Uterus (tissue), 4 donors: ENCODE measurements at places on chromosomes 1 and 21.

DNA sequence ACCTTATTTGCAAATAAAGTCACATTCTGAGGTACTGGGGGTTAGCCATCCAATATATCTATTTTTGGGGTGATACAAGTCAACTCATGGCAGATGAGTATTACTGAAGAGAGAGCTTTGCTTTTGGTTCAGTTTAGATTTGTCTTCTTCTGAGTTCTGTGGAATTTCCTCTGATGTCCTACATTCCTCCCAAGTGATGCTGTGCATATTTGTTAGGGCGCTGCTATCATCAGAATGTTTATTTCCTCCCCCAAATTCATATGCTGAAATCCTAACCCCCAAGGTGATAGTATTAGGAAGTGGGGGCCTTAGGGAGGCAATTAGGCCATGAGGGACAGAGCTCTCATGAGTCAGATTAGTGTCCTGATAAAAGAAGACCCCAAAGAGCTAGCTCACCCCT is 96.2 kb upstream of the WLS start:
- DNase-seq: no peak

GRCh38 chr1:219833214-219833815 is 95.0 kb downstream of the SLC30A10 start:
- DNase-seq: no peak

DNA sequence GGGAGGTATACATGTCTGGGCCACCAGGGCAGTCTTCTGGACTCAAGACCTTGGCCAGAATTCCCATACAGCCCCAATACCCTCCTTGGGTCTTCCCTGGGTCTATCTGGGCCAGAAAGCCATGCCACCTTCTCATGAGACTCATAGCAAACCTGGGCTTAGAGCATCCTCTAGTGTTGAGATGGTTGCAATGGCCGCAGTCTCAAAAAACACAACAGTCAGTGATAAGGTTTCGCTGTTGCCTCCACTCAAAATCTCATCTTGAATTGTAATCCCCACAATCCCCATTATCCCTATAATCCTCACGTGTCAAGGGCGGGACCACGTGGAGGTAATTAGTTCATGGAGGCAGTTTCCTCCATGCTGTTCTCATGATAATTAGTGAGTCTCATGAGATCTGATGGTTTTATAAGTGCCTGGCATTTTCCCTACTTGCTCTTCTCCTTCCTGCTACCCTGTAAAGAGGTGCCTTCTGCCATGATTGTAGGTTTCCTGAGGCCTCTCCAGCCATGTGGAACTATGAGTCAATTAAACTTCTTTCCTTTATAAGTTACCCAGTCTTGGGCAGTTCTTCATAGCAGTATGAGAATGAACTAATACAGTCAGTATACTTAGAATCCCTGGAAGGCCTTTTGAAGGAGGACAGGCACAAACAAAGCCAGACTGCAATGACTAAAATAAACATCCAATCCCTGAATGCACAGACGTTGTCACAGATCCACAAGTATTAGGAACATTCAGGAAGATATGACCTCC is 77.0 kb downstream of the CTH start:
- no peak for DNase-seq

- no peak for DNase-seq
Observed at GRCh38 chr1:243253926-243254232, 1.2 kb downstream of the CEP170 start.

DNA sequence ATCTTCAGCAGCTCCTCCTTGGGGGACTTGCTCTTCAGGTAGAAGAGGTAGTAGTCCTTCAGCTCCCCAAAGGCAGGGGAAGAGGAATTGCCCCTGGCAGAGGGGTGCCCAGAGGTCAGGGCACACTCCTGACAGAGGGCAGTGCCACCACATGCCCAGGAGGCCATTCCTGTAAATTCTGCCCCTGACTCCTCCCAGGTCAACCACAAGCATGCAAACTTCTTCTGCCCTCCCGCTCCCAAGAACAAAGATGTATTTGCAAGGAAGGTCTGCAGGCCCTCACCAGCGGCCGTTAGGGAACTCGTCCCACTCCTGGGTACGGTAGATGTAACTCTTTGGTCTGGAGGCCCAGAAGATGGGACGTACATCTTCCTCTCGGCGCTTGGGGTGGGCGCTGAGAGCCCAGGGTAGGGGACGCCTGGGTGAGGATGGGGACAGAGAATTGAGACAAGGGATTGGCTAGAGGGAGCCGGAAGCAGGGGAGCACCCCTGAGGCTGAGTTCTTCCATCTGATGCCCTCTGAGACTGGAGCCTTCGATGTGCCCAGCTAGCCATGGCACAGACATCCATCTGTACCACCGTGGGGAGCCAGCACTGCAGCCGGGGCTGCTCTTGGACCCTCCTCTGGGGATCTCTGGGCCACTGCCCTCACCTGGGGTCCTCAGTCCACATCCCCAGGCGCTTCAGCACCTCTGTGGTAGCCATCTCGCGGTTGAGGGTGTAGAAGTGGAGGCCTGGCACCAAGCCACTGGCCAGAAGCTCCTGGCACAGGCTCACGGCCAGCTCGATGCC is 11.1 kb downstream of the MTHFR start:
- no peak for DNase-seq
